OCI-LY7 (cell line): ENCODE measurements at places on chromosomes 1 and 21.

- no peak for DNase-seq
These were observed 37.6 kb upstream of the LDLRAP1 start for GRCh38 chr1:25505656-25506385.

- no peak for DNase-seq
These were observed 51.1 kb downstream of the ATF6 start for GRCh38 chr1:161817176-161817730.

DNA sequence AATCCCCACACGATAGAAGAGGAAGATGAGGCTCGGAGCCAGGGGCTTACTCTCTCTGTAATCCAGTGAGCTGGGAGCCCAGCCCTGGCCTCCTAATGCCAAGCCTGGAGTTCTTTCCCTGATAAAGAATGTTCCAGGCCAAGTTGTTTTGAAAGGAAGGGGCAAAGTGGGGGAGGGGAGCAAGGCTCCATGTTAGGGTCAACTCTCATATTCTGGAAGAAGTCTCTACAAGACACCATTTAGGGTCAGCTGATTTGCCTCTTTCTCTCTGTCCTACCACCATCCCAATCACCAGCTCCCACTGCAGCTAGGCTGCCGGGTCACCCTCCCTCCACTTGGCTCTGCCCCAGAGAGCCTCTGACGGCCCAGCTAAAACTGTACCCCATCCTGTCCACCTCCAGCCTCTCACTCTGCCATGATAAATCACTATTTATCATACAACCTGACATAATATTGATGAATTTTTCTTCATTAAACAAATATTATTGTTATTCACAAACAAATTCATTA, 95.0 kb downstream of the GLIS1 start:
- DNase-seq, result no peak

DNA sequence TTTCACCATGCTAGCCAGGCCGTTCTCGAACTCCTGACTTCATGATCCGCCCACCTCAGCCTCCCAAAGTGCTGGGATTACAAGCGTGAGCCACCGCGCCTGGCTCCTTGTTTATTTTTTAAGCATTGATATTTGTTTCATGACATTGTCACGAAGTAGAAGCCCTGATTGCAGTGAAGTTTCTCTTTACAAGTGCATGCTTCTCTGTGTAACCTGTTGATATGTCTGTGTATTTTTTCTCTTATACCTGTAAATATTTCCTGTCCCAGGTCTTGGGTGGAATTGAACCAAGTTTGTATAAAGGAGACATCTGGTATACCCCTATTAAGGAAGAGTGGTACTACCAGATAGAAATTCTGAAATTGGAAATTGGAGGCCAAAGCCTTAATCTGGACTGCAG, 73.5 kb upstream of the FAM3B start:
- no peak for DNase-seq

DNA sequence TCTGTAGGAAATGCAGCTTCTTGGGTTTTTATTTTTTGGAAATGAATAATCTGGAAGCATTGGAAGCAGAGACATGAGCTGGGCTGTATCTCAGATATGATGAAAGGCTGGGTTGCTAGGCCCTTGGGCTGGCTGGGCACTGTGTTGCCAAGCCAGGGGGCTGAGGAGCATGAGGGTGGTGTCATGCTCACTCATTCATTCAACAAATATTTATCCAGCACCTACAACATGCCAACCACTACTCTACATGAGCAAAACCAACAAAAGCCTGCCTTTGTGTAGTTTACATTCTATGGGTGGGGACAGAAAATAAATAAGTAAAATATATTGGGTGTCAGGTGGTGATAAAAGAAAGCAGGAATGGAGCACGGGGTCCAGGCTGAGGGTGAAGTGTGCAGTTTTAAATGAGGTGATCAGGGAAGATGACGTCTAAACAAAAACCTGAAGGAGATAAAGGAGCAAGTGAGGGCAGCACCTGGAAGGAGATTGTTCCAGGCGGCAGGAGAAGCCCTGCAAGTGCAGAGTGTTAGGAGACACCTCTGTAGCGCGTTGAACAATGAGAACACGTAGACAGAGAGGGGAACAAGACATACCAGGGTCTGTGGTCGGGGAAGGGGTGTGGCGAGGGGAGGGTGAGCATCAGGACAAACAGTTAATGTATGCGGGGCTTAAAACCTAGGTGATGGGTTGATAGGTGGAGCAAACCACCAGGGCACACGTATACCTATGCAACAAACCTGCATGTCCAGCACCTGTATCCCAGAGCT, 10.9 kb downstream of the TAGLN2 start:
- no peak for DNase-seq
